ENCODE measurements at places on chromosomes 5 and 9.

DNA sequence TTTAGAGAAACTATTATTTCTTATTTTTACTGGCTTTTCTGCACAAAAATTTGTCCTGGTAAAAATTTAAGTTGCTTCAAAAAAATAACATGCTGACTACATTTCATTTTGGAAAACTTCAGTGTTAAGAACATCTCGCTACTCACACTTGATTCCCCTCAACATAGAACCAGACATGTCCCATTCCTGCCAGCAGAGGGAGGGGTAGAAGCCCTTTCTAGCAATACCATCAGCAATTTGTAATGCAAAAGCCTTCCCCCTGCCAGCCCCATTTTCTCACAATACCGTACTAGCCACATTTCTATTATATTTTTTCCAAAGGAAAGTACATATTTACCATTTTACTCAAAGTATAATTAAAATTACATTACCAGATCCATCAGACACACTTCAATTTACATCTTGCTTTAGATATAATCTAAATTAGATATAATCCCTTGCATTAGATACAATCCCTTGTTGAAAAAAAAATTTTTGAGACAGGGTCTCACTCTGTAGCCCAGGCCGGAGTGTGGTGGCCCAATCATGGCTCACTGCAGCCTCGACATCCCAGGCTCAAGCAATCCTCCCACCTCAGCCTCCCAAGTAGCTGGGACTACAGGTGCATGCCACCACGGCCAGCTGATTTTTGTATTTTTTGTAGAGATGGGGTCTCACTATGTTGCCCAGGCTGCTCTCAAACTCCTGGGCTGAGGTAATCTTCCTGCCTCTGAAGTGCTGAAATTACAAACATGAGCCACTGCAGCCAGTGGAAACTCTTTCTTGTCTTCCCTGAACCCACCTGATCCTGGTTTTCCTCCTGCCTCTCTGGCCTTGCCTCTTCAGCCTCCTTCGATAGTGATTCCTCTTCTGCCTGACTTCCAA lies 39.6 kb upstream of the IDNK start:
- DNase-seq = peak; percentile 27

DNA sequence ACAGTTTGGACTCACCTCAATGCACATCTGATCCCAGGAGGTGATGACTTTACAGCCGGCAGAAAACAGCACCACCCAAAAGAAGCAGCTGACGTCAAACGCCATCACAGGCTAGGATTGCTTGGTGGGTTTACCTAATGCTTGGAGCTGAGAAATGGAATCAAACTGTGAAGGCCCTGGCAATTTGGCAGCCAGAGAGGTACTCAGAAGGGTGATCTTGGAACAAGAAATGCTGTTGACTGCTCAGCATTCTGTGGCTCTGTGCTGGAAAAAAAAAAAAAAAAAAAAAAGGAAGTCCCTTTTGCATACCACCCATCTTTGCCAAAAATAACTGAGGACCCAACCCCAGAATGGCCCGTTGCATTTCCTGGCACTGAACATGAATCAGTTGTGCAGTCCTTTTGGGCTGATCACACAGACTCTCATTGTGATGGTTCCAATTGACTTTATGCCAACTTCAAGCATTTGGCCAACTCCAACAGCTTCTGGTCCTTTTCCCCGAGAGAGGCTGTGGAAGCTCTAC lies at the start of gene CD180:
Gene CD180 (minus strand): TSS at position 263 of the 523 bp plus-strand sequence. CDS start 158 bp downstream, at position 105.
- DNase-seq = no peak

- DNase-seq = no peak
These were observed 241.0 kb upstream of the KIF2A start for GRCh38 chr5:62065050-62065449.

- DNase-seq = no peak
These were observed 56.6 kb downstream of the CAMSAP1 start for GRCh38 chr9:135850737-135851136.

- DNase-seq = no peak
These were observed 52.3 kb downstream of the SLF1 start for GRCh38 chr5:94670726-94671125.

- no peak for DNase-seq
These were observed 1065.4 kb downstream of the TAF11L14 start for GRCh38 chr5:18699681-18700080.

DNA sequence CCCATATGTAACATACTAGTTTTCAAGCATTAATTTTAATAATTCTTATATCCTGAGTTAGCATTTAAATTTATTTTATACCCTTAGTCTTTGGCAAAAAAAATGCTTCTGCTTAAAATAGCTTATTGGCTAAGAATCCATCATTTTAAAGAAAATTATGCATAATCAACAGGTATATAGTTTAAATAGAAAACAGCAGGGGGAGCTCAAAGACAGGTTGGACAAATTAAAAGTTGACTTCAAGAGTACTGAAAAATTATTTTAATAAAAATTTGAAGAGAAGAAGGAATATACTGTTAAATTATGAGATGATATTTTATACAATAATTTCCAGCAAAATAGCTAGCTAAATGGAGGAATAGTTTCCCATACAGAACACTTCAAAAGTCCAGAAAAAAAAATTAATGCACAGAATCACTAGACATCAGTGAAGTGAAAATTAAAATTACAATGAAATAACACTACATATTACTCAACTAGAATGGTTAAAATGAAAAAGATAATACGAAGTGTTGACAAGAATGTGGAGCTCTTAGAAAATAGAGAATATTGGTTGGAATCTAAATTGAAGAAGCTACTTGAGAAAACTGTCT lies 387.1 kb downstream of the PDE4D start:
- no peak for DNase-seq

DNA sequence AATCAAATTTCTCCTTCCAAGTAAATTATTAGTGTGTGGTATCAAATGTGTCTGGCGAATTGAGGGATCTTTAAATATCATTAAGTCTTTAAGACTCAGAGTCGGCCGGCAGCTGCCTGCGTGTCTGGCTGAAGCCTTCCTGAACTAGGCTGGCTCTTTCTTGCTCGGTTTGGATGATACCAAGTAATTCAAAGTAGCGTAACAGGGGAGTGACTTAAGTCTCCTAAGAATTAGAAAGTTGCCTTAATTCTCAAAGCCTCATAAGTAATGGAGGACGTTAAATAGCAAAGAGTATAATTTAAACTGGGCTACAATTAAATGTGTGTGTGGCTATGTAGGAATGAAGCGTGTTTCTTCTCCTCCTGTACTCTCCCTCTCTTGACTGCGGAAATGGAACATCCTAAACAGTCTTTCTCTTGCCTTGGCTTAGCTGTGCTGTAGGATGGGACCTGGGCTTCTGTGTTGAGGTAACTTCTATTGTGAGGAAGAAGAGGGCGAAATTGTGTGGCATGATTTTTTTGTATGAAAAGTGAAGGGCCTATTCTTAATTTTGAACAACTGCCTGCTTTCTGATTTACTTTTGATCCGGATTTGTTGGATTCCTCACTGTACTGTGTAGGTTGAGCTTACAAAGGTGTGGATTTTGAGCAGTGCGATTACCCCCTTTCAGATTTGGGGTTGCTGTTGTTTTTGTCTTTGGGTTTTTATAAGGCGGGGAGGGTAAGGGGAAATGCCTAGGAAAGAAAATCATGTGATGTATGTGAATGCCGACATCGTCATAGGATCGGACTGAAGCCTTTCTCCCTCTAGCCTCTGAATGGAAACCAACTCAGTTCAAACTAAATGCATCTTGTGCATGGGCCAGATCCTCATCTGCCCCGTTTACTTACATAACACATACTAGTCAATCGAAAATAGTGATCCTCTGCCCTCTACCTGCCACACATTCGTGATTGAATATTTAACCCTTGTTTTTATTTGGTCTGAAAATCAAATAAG lies 29.9 kb downstream of the CPEB4 start:
- DNase-seq = peak; percentile 32

- no peak for DNase-seq
These were observed 145.0 kb downstream of the EGFLAM start for GRCh38 chr5:38403406-38403805.

DNA sequence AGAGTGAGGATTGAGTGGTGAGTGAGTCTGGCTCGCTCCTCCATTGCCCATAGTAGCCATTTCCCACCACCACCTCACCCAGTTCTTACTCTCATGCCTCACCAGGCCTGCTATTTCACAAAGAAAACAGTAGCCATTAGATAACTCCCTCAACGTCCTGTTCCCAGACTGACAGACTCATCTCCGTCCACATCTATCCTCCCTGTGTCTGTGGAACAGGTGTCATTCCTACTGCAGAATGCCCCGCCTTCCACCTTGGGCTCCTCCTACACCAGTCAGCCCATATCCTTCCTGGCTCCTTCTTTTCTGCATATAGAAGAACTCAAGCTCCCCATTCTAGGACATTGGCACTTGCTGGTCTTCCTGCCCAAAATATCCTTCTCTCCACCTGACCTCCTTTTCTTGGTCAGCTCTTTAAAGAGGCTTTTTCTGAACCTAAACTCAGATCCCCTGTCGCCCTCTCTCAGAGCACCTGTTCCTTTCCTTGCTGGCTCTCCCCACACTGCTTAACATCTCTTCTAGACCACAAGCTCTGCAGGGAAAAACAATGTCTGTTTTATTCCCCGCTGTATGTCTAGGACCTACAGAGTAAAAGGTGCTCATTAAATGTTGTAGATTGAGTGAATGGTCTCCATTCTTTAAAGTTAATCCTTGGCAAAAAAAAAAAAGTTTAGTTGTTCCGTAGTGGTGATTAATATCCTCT lies 3.2 kb downstream of the TNFAIP8 start:
- no peak for DNase-seq

DNA sequence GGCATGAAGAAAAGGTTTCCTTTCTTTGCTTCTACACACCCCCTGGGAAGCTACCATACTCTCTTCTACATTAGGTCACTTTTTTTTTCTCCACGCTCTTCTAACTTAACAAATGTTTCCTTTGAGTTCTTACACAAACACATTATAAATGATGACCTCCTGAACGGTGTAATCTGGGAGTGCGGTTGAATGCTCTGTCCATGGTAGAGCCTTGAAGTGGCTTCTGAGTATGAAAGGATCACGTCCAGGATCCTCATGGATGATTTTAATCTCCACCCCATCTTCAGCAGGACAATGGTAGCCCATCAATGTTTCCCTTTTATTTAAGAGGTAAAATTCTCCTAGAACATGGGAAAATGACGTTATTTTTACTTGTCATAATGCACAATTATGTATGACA lies 587.3 kb downstream of the SEMA5A start:
- no peak for DNase-seq

GRCh38 chr9:135547756-135548736 lies 2.1 kb downstream of the OBP2A start:
- no peak for DNase-seq

DNA sequence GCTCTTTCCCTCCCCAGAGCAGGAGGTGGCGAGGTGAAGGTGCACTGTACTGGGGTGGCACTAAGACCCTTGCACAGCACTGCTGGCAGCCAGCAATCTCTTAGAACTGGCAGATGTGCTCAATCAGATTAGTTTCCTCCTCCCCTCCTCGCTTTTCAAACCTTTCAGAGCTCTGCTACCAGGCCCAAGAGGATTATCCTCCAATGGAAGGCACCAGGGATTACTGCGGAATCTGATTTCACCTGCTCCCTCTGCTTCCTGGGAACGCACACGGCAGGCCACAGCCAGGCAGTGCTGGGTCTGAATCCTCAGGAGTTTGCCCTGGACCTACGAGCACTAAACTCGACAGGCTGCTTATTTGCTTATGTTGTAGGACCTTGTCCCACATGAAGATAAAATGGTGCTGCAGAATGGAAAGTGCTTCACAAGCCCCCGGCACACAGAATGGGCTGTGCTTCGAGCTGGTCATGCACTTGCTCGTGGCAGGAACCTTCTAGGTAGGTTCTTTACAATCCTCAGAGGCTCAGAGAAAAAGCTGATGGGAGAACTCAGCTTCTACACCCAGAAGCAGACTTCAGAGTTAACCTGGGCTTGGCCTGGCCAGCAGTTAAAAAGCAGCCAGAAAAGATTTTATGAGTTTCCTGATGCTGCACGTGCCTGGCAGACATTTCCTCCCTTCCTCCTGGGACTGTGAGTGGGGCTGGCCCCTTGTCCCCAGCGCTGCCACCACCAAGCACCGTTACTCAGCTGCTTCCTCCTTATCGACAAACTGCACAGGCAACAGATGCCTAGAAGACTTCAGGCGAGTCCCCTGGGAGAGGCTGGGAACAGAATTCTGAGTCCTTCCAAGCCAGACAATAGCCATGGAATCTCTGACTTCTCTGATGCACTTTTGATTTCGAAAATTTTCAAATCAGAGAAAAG lies 33.1 kb downstream of the FABP6 start:
- no peak for DNase-seq

DNA sequence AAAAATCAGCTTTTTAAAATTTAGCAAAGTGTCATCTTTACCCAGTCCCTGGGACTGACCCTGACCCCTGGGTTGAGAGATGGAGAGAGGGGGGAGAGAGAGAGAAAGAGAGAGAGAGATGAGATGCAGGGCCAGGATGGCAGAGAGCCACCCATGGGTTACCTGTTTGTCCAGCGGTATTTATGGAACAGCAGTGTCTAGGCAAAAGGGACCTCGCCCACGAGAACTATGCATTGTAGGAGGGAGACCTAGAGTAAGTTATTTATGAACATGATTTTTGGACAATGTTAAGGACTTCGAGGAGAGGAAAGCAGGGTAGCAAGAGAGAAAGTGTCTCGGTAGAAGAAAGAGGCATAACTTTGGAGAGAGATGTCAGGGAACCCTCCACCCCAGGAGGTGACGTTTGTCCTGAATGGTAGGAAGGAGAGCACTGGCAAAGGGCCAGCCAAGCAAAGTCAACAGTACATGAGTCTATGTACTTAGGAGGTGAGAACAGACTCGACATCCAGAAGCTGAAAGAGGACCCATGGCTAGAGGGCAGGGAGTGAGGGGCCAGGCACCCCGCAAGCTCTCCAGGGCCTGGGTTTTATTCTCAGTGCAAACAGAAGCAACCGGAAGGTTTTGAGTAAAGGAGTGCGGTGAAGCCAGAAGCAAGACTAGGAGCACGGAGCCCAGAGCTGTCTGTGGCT lies 30.5 kb upstream of the MSX2 start:
- DNase-seq = no peak

DNA sequence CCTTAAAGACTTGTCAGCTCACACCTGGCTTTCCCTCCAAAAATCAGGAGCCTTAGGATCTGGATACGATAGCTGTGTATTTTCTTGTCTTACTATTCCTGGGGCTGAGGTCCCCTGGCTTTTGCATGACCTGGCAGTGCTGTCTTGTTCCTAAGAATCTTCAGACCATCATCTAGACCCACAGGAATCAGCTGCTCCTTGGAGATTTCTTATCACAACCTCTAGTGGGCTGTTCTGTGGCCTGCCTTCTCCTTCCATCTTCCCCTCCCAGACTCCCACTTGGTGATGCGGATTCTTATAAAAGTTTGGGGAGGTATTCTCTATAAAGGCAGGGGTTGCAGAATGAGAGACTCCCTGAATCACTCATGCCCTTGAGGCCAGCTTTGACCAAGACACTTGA lies 21.4 kb downstream of the LCP2 start:
- no peak for DNase-seq

DNA sequence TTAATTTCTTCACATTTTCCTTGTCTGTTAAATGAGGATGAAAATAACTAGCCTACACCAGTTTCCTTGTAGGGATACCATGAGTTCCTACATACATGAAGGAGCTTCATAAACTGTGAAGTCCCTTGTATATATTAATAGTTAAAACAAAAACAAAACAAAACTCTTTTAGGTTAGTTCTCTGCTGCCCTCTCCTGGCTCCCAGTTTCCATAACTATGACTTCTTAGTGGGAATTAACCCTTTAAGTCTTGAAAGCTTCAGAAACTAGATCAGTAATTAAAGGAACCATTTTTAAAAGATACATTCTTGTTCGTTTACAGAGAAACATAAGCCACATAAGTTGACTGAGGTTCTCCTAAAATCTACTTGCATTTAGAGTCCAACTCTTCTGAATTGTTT lies 500.0 kb upstream of the C9orf72 start:
- no peak for DNase-seq

All from activated T-cell treated with anti-CD3 and anti-CD28 coated beads, Interleukin-2, amount 50 U/mL, for 48 hours (primary cell).